AG20443 (cell line): ENCODE measurements at places on chromosomes 6 and 20.

DNA sequence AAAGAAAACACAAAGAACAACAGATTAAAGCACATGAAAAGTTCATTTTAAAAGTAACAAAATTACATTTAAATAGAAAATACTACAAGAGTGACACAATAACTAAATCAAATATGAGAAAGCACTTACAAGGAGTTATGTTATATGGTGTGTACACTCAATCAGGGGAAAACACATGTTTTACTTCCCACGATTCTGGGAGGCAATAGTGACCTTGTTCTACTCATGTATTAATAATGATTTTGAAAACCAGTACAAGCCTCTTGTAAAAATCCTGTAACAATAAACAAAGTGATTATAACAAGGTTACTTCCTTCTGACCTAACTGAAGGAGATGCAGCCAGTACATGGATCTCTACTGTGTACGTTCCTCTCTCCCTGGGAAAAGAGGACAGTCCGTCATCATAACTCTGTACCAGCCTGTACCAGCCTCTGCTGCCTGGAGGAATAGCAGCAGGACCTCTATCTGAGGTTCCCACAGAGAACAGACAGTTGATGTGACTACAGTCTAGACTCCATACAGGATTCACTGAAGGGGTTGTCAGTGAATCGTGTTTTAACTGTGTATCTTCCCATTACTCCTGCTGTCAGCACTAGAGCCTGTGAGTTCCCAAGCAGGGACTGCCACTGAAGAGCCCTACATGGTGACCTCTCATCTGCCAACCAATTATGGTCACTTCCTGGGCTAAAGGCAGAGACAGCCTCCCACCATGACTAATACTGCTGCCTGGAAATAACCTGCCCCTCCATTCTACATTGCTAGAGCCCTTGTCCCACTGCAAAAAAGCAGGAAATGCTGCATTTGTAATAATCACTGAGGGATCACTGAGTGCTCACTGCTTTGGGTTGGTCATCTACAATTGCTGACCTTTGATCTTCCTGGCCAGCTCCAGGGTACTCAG lies 149.7 kb downstream of the KIF16B start:
- DNase-seq, result no peak

DNA sequence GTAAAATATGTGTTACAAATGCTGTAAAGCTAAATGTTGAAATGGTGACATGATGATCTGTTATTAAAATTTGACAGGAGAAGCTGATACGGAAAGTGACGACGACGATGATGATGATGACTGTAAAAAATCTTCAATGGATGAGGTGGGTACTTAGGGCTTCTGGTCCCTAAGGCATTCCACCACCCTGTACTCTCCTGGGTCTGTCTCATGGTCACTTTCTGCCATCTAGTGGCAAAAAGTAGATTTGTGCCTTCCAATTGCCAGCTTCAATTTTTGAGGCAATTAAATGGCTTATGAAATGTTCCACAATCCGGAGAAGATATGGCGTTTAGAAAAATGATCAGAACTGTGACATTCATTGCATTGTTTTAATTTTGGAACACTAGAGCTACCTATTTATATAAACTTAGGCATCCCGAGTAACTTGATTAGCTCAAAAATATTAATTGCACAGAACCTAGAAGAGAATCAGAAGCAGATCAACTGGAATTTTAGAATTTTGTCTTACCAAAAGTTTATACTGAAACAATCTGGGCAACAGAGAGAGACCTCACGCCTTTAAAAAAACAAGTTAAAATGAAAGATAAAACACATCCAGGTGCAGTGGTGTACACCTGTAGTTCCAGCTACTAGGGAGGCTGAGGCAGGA lies 346.5 kb upstream of the PLCB4 start:
- DNase-seq, result peak; percentile 54

DNA sequence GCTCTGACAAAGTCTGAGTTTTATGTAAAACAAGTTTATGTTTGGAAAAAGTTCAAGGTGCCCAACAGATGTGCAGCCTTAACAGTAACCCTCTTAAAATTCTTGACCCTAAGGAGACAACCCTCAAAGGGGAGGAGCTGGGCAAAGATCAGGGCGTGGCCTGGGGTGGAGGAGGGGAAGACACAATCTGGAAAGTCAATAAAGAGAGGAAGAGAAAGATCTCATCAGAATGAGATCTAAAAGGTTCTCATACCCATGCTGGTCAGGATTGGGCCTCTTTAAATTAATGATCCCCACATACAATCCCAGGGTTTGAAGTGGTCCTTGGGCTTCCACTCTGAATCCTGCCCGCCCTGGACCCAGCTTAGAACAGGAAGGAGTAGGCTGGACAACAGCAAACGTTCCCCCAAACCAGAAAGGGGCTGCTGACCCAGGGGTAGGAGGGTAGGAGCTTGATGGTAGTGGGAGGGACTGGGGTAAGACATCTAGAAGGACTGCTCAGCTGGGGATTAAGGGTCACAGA lies 33.0 kb downstream of the FOXP4 start:
- DNase-seq, result no peak

DNA sequence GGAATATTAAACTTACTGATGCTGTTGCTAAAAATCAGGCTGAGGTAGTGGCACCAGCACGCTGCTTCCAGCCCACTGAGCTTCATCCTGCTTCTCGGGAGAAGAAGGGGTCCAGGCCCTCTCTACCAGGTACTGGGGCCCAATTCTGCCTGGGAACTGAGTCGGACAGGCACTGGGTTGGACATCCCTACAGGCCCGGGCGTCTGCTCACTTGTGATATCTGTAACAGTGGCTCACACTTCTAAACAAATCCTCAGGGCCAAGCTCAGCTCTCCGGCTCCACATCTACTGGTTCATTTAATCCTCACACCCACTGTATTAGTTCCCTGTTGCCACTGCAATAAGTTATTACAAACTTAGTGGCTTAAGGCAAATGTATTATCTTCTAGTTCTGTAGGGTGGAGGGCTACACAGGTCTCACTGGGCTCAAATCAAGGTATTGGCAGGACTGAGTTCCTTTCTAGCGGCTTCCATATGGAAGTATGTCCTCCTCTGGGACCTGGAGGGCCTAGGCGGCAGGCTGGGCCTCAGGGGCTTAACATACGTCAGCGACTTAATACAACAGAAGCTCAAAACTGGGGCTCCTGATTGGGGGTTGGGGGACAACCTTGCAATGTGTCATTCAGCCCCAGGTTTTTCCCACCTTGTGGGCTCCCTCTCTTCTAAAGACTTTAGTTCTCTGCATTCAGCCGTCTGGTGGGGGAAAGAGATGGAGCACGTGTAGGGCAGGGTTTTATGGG lies 1.6 kb upstream of the KCNK15 start:
- DNase-seq, result no peak

DNA sequence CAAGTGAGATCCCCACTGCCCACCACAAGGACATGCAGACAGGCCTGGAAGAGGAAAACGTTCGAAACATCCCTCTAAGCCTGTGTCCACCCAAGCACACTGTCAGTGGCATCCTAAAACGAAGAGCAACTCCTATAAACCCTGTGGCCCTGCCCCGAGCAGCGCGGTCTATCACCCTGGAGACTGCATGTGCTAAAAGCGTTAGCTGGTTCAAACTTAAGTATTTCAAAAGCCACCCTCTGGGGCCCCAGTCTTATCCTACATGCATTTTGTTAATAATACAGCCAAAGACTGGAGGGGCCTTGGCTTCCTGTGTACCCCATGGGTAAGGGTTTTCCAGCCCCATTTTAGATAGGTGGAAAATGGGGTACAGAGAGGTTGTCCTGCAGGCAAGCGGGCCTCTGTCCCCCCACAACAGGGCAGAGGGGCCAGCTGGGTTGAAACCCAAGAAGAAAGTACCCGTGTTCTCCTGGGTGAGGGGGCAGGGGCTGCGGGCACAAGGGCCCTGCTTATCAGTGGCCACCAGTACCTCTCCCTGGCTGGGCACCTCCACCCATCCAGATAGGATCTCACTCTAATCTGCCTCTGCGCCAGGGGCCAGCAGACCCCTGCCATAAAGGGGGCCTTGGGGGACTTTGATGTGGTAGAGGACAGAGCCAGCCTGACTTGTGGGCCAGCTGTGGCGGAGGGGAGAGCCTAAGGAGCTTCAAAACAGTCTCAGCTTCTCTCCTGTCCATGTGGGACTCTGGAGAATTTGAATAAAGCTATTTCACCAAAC lies 28.3 kb downstream of the PREX1 start:
- DNase-seq, result no peak

- no peak for DNase-seq
These were observed 464.6 kb downstream of the CDKAL1 start for GRCh38 chr6:20998748-20999448.

GRCh38 chr6:169886631-169887227 lies 135.3 kb downstream of the ERMARD start:
- no peak for DNase-seq

- DNase-seq, result no peak
These were observed 161.4 kb downstream of the DNAH8 start for GRCh38 chr6:38876475-38876874.
